Astrocyte (in vitro differentiated cells and primary cell): ENCODE measurements at places on chromosomes 6 and 20.
A peak's percentile ranks its signal among the peaks of the same experiment; 100 is the strongest.

- DNase-seq: no peak
Measured at GRCh38 chr20:14507711-14508110, 170.3 kb upstream of the FLRT3 start.

GRCh38 chr20:47944682-47945081 lies 159.4 kb upstream of the SULF2 start:
- no peak for DNase-seq

- no peak for DNase-seq
Measured at GRCh38 chr20:3250091-3250504, 11.1 kb upstream of the SLC4A11 start.

- DNase-seq: peak; percentile 49
Measured at GRCh38 chr6:20918868-20919267, 384.6 kb downstream of the CDKAL1 start.

DNA sequence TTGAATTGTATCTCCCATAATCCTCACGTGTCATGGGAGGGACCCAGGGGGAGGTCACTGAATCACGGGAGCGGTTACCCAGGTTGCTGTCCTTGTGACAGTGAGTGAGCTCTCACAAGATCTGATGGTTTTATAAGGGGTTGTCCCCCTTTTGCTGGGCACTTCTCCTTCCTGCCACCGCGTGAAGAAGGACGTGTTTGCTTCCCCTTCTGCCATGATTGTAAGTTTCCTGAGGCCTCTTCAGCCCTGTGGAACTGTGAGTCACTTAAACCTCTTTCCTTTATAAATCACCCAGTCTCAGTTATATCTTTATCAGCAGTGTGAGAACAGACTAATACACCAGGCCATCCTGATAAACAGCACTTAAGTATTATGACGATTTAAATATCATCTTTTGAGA lies 9.0 kb upstream of the MRGBP start:
- DNase-seq: no peak

DNA sequence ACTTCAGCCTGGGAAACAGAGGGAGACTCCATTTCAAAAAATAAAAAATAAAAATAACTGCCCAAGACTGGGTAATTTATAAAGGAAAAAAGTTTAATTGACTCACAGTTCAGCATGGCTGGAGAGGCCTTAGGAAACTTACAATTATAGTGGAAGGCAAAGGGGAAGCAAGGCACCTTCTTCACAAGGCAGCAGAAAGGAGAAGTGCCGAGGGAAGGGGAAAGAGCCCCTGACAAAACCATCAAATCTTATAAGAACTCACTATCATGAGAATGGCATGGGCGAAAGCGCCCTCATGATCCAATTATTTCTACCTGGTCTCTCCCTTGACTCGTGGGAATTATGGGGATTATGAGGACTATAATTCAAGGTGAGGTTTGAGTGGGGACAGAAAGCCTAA lies 95.5 kb upstream of the LGSN start:
- no peak for DNase-seq

GRCh38 chr6:135380793-135381192 lies 116.7 kb downstream of the AHI1 start:
- DNase-seq: no peak

GRCh38 chr6:136609873-136610706 lies 59.9 kb upstream of the MAP7 start:
- DNase-seq: peak; percentile 100

DNA sequence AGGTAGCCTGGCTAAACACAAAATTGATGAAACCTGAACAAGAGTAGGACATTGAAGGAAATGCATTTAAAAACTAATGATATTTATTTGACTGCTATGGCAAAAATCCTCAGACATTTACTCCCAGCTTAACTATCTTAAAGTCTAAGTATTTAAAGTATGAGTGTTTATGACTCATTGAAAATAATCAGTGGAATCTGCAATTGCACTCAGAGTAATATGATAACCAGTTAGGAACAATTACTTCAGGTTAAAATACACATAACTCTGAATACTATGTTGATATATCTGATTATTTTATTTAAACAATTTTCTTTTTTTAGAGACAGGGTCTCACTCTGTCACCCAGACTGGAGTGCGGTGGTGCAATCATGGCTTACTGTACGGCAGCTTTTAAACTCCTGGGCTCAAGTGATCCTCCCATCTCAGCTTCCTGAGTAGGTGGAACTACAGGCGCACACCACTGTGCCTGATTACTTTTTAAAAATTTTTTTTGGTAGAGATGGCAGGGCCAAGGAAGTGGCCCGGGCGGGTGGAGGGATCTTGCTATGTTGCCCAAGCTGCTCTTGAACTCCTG lies 43.9 kb downstream of the FILIP1 start:
- DNase-seq: peak; percentile 74

DNA sequence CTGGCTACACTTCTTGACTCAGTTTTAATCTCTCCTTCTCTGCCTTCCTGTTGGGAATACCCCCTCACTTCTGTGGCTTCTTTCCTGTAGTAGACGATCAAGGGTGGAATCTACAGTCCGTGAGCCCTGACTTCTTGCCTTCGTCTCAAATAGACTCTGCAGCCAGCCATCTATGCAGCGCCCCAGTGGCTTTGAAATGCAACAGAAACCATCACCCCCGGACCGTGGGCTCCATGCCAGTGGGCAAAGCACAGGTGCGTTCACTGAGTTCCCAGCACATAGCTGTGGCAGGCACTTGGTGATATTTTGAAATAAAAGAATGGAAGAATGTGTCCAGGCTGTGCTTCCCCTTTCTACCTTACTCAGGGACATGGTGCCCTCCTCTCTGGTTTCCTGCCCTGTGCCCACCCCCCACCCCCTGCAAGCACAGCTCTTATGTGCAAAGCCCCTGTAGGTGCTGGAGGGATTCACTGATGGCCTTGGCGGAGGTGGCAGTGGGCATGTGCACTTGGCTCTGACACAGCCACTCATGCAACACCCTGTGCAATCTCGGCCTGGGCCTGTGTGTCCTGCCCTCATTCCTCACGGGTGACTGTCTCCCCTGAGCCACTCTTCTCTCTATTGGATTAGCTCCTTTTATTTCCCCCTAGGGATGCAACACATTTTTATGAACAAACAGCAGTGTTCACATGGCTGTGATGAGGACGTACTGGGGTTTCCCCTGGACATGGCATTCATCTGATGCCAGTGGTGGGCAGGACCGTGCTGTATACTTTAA lies 5.5 kb upstream of the CDSN start:
- peak; percentile 18 for DNase-seq

DNA sequence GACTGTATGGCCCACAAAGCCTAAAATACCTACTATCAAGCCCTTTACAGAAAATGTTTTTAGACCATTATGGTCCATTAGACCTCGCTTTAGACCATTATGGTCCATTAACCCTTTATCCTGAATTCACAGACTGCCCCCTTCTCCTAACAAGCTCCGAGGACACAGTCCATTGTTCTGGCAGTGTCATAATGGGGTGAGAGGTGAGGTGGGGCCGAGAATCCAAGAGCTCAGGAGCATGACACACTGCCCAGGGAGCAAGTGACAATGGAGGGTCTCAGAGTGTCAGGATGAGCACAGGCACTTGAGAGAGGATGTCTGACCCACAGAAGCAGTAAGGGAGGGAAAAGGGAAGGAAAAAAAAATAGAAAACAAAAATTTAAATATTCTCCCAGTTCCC lies 212.4 kb upstream of the NT5E start:
- DNase-seq: no peak

DNA sequence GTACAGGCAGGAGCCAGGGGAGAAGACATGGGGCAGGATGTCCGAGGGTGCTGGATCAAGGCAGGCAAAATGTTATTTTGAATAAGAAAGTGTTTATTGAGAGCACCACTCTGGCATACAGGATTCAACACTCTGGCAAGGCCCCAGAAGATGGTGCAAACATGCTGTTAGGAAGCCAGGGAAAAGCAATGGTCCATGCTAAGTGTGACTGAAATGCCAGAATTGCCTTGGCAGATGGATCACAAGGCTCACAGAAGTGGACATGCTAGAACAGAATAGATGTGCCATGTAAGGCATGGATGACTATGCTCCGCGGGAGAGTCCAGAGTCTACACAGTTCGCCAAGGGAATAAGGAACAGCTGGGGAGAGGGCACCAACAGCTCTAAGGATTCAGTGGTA lies 54.6 kb downstream of the QRSL1 start:
- DNase-seq: no peak

- DNase-seq: no peak
Measured at GRCh38 chr20:57175397-57176010, 90.9 kb downstream of the BMP7 start.

GRCh38 chr6:10426781-10427279 lies 12.0 kb upstream of the TFAP2A start:
- DNase-seq: no peak

DNA sequence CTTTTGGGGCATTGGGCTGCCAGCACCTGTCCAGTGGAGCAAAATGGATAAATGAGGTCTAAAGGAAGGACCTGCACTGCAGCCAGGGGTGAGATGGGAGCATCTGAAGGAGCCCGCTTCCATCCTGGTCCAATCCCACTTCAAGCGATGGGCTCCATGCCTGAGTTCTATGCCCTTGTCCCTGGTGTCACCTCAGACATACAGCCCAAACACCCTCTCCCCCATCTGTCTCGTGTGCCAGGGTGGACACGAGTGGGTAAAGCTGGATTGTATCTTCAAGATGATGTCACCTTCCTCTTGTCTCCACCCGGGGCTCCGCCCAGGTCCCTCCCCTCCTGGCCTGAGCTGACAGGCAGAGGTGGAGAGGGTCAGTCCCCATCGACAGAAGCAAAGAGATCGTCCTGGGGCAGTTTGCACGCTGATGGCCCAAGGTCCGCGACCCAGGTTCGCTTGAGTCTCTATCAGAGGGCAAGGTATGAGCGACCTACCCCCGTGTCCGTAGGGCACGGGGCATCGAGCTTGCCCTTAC lies 544 bp downstream of the SMIM29 start:
- no peak for DNase-seq

GRCh38 chr6:148965287-148965686 lies 218.5 kb downstream of the UST start:
- no peak for DNase-seq
